Parietal lobe (tissue), 2 donors: ENCODE measurements at places on chromosomes 2 and 18. TPM values are rescaled to one million over a fixed set of nuclear protein-coding genes. Genes with fewer than 3 reads are reported as not detected.

The PLEKHH2 gene
- total RNA-seq, result 12.5 TPM

The SMAD7 gene
- 15.7 TPM for total RNA-seq

The CDK15 gene
- not detected for total RNA-seq

The LINC00305 gene
- not detected for total RNA-seq

The CIB4 gene
- total RNA-seq, result not detected

The MC4R gene
- 1.3 TPM for total RNA-seq

The CNRIP1 gene
- total RNA-seq, result 100 TPM

The KRTCAP3 gene
- total RNA-seq, result not detected
